ENCODE measurements at places on chromosomes 6 and 20.

GRCh38 chr6:41901882-41902519, 6.8 kb upstream of the USP49 start:
- DNase-seq = peak; percentile 76

GRCh38 chr20:40945189-40945588, 83.4 kb upstream of the TOP1 start:
- DNase-seq = no peak

- no peak for DNase-seq
Measured at GRCh38 chr20:33400812-33401183, 521 bp downstream of the CDK5RAP1 start.

- DNase-seq = no peak
Measured at GRCh38 chr20:23205211-23205610, 119.1 kb upstream of the CD93 start.

GRCh38 chr6:109010705-109011102, 83.9 kb downstream of the SESN1 start:
- no peak for DNase-seq

GRCh38 chr20:312067-312466, 13.3 kb upstream of the SOX12 start:
- no peak for DNase-seq

DNA sequence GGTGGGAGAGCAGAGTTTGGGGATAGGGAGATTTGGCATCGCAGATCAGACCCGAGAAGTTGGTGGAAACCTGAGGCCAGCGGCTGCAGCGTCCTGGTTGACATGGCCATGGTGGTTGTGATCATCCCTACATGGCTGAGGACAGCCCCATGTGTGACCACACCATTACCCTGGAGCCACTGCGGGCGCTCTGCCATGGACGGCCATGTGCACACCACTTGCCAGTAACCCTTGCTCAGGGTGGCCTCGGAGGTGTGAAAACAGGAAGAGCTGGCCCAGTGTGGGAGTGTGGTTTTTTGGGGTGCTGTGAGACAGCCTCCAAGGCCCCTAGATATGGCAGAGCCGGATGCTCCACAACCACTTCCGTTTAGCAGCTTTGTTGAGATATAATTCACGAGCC, 64.4 kb downstream of the TMEM242 start:
- peak; percentile 35 for DNase-seq

DNA sequence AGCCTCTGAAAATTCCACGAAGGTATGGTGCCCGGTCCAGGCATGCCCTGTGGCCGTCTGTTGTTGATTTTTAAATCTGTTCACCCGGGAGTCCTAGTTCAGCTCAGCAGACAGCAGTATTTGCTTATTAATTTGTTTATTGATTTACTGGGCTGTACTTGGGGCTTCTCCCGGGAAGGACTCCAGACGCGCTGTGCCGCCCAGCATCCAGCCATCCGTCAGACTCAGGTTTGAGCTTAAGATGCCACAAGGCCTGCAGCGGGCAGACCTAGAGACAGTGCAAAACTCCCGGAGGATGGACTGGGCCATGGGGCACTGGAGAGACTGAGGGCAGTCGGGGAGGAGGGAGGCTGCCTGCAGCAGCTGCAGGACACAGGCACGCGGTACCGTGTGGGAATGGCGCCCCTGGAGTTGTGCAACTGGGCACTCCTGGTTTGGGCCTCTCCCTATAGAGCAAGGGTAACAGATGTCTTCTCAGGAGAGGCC, 17.3 kb upstream of the CCDC167 start:
- DNase-seq = peak; percentile 43

GRCh38 chr20:38600057-38600456, 1.6 kb upstream of the ARHGAP40 start:
- no peak for DNase-seq

- no peak for DNase-seq
Measured at GRCh38 chr6:70874181-70874913, 82.5 kb downstream of the B3GAT2 start.

DNA sequence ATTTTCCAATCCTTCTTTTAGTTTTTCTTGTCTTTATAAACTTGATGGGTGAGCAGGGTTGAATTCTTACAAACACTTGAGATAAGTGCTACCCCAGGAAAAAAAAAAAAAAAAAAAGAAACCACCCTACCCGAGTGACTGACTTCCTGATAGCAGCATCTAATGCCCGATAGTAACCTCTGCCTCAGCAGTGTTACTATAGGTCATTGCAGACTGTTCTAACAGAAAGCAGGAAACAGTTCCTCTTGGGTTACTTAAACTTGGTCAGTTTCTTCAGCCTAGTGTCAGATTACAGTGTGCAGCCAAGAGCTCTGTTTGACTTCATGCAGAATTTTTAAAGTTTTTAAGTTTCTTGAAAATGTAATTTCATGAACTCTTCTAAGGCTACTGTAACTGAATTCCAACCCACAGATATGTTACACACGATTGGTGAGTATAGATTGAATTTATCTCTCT, 2.1 kb downstream of the MYLIP start:
- DNase-seq = peak; percentile 43

DNA sequence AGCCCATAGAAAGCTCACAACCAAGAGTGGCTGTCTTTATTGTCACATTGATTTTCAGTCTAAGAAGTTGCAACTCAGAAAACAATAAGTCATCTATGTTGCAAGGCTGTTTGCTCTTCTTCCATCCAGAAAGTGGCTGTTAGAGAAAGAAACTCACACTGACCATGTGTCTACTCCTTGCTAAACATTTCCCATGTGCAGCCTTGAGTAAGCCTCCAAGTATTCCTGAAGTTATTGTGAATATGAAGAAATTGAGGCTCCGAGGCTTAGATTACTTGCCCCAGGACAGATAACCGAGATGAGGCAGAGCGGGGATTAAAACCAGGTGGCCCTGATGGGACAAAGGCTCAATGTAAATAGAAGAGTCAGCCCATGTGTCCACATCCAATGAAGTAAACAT, 105.0 kb downstream of the SPTLC3 start:
- DNase-seq = no peak

DNA sequence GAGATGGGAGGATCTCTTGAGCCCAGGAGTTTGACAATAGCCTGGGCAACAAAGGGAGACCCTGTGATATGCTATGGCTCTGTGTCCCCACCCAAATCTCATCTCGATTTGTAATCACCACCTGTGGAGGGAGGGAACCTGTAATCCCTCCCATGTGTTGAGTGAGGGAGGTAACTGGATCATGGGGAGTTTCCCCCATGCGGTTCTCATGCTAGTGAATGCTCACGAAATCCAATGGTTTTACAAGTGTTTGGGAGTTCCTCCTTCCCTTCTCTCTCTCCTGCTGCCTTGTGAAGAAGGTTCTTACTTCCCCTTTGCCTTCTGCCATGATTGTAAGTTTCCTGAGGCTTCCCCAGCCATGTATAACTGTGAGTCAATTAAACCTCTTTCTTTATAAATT, 3.4 kb downstream of the NUDT3 start:
- DNase-seq = no peak

GRCh38 chr20:34709831-34710567, 5.9 kb downstream of the TP53INP2 start:
- DNase-seq = peak; percentile 77

DNA sequence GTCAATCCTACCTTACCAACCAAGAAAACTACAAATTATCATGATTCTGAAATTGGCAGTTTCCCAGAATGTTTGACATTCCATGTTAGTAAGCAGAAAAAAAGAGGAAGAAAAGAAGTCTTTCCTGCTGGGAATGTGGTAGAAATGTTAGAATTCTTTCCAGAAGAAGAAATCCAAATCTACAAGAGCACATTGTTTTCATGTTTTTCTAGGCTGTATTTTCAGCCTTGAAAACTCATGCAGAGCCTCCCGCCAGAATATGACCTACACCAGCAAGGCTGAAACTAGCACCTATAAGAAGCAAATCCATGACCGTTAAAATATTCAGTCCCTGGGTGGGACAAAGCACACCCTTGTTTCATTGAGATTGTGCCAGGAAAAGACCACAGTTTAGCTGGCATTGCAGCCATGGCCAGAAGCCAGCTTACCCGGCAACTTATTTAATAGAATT, 259.4 kb downstream of the GJA1 start:
- no peak for DNase-seq

DNA sequence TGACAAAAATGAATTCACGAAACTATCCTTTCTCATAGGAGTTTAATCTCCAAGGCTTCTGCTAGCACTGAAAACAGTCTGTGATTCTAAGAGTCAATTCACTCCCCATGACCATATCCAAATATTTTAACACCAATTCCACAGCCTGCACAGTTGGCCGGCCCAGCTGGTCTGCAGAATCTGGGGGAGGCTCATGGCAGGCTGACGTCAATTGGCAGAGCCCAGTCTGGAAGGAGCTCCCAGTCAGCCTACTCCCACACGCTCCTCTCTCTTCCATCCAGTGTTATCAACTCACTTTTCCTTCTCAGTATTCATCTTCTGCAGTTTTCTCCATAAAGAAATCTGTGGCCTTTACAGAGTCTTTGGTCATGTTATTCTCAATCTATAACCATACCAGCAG, 111.0 kb downstream of the TBXT start:
- no peak for DNase-seq

GRCh38 chr6:23179994-23180393, 610.6 kb downstream of the HDGFL1 start:
- DNase-seq = no peak
